Astrocyte of the spinal cord (primary cell): ENCODE measurements at places on chromosomes 1 and 21.

GRCh38 chr1:66446261-66447001 lies 87.5 kb upstream of the SGIP1 start:
- peak; percentile 75 for DNase-seq

DNA sequence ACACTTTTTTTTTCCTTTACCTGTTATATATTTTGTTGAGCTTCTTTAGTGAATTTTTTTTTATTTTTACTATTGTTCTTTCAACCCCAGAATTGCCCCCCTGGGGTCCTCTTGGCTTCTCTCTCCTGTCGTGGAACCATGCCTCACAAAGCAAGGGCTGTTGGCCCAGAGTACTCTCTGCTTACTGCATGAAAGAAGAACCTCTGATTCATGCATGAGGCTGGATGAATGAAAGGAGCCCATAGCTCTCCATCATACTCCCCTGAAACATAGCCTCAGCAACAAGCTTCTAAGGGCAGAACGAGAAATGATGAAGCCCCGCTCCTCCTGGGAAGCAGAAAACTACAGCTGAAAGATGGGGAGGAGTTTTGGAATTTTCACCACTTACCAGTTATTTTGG lies 1441.0 kb downstream of the BRINP3 start:
- DNase-seq = no peak

DNA sequence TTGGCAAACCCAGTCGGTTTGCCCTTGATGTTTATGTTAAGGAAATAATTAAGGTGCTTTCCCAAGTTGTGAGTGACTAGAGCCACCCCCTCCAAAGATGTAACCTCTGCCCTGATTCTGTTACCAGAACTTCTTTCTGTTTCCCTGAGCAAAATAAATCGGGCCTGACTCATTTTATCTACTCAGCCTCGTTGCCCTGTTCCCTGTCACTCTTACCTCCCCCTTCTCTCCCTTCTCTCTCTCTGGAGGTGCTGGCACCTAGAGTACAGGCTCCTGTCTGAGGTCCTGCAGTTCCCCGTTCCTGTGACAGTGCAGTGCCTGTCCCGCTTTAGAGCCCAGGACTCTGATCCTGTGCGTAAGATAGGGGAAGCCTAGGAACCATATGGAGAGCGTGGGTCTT lies 35.4 kb downstream of the CXADR start:
- DNase-seq = no peak

- DNase-seq = peak; percentile 56
These were observed 10.4 kb downstream of the SLC30A10 start for GRCh38 chr1:219917851-219918466.

GRCh38 chr1:113508364-113509164 lies 118.2 kb downstream of the MAGI3 start:
- DNase-seq = no peak
